ENCODE measurements at places on chromosomes 16 and 17.
A peak's percentile ranks its signal among the peaks of the same experiment; 100 is the strongest.

GRCh38 chr17:144936-145670, 7.7 kb downstream of the SCGB1C2 start:
- no peak for DNase-seq

- DNase-seq, result no peak
Measured at GRCh38 chr16:70429888-70430666, 8.8 kb downstream of the ST3GAL2 start.

DNA sequence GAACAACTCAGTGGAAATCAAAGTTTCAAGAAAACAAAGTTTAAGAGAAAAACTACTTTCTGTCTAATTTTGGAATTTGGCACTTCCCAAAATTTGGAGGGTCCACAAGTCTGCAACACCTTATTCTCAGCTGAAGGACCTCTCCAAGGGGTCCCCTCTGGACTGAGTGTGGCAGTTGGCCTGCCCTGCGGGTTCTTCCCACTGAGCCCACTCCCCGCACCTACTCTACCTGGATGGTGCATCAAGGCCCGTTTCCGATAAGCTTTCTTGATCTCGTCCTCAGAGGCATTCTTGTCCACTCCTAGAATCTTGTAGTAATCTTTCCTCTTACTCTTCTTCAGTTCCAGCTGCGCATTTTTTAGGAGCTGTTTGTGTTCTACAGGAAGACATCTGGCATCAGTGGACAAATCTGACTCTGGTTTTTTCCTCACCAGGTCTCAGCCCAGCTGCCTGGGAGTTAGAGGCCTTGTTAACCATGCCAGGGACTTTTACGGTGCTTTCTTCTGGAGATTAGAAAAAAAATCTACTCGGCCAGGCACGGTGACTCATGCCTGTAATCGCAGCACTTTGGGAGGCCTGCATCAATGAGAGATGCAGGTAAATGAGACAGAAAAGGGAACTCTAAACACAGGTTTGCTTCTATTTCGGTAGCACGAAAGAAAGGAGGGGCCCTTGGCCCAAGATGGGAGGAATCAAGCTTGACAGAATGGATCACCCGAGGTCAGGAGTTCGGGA, 15.6 kb downstream of the CNP start:
- DNase-seq, result no peak

DNA sequence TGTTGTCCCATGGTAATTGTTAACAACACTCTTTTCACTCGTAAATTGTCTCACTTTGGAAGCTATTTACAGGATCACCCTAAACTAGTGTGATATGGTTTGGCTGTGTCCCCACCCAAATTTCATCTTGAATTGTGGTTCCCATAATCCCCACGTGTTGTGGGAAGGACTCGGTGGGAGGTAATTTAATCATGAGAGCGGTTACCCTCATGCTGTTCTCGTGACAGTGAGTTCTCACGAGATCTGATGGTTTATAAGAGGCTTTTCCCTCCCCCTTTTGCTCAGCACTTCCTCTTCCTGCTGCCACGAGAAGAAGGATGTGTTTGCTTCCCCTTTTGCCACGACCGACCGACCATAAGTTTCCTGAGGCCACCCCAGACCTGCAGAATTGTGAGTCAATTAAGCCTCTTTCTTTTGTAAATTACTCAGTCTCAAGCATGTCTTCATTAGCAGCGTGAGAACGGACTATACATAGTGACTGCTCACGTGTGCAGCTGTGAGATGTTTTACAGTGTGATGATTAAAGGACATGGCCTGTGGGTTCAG, 34.4 kb downstream of the DNAH3 start:
- peak; percentile 16 for DNase-seq

- peak; percentile 4 for DNase-seq
Measured at GRCh38 chr16:69830534-69831211, 68.5 kb downstream of the WWP2 start.

DNA sequence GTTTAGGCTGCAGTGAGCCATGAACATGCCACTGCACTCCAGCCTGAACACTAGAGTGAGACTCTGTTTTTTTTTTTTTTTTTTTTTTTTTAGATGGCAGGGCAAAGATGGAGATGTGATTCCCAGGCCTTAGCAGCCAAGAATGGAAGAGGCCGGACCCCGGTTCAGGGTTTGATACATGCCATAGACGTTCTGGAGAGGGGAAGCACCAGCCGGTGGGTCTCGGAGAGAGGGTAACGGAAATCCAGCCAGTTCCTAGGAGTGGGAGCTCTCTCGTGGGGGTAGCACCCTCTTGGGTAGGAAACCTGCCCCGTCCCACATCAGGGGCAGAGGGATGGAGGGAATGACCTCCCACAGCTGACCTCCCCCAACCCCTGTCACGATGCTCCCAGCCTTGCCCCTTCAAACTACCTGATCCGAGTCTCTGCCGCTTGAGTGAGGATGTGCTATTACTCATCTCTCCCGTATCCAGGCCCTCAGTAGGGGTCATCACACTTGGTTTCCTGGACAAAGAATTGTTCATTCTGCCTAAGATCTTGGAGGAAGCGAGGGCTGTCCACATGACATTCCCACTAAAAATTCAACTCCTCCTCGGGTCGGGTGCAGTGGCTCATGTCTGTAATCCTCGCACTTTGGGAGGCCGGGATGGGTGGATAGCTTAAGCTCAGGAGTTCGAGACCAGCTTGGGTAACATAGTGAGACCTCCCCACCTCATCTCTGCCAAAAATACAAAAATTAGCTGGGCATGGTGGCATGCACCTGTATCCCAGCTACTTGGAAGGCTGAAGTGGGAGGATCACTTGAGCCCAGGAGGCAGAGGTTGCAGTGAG, 47.3 kb downstream of the MIS12 start:
- no peak for DNase-seq

DNA sequence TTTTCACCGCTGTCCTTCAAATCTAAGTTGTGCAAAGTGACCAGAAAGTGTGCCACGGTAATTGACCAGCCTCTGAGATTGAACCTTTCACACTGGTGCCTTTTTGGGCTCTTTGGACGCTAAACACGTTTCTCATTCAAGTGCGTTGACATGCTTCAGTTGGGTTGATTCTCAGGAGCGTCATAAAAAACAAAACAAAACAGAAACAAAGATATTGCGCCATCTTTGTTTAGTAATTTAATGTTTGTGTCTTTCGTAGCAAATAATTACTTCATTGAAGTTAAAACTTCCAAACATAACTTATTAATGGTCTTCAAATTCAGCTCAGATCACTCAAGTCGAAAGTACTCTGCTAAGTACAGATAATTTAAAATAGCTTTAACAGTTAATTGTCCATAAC, 80.2 kb downstream of the OR1D5 start:
- no peak for DNase-seq

DNA sequence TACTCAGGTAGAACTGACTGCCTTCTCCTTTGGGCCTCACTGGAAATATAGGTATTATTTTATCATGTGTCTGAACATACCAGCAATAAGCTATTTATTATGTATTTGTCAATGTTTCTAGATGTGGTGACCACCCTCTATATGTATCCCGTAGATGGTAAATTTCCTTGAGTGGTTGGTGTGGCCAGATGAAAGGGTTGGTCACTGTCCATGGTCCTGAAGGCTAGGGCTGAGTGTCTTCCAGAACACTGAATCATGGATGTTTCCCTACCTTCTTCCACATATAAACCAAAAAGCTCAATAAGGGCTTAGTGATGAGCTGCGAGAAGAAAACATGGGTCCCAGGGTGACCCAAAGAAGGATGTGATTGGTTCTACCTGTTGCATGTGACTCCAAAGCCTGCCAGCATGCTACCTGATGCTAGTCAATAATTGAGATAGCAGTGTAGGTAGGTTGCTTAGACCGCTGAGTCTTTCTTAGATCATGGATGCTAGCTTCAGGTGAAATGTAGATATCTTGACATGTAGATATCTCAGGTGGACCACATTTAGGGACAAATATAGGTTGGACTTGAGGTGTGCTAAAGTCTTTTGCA, 150.3 kb downstream of the ASIC2 start:
- no peak for DNase-seq

DNA sequence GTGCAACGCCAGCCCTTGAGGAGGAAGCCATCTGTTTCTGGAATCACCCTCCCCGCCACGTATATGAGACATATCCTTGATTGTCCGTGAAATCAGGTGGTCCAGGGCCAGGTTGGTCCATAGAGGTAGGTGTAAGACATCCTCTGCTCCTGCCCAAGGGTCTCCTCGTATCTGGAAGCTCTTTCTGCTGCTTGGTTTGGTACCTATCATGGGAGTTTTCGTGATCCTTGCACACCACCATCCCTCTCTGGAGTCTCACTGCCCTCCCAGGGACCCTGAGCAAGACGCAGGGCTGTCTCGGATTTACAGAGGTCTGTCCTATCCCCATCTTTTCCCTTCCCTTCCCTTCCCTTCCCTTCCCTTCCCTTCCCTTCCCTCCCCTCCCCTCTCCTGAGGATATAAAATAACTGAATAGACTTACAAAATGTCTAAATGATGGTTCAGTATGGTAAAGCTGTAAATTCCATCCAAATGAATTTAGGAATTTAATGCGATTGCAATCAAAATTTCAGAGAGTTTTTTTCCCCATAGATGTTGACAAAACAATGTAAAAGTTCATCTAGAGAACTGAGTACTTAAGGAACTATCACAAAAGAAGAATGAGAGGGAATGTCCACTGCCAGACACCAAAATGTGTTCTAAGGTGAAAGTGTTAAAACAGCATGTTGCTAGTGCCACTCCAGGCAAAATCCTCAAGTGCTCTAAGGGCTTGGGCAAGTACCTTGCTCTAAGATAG, 2.0 kb upstream of the CCDC42 start:
- peak; percentile 50 for DNase-seq

- peak; percentile 88 for DNase-seq
Measured at GRCh38 chr17:48144976-48145798, 37.6 kb downstream of the SNX11 start.

- DNase-seq, result no peak
Measured at GRCh38 chr17:67912088-67912487, 84.2 kb downstream of the C17orf58 start.

- DNase-seq, result no peak
Measured at GRCh38 chr16:87757841-87758426, 7.9 kb downstream of the KLHDC4 start.

GRCh38 chr16:56915336-56916119, 16.4 kb upstream of the HERPUD1 start:
- DNase-seq, result no peak

- DNase-seq, result no peak
Measured at GRCh38 chr17:50212121-50212843, 10.9 kb upstream of the COL1A1 start.

- peak; percentile 81 for DNase-seq
Measured at GRCh38 chr17:5813357-5813756, 229.0 kb upstream of the NLRP1 start.

- no peak for DNase-seq
Measured at GRCh38 chr16:15464401-15465186, 30.2 kb downstream of the BMERB1 start.

GRCh38 chr17:42188749-42189650, 3.7 kb upstream of the HCRT start:
- no peak for DNase-seq

DNA sequence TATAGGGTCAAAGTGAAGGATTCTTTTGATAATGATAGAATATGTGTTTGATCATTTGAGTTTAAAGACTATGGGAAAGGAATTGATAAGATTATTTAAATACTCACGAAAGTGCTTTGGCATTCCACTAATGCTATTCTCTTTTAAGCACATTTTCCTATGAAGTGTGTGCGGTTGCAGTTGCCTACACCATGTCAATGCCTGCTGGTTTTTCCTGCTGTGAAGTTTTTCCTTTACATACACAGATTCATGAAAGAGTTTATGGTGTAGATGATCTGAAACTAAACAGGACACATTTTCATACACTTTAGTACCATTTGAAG, 78.7 kb downstream of the VMP1 start:
- no peak for DNase-seq

DNA sequence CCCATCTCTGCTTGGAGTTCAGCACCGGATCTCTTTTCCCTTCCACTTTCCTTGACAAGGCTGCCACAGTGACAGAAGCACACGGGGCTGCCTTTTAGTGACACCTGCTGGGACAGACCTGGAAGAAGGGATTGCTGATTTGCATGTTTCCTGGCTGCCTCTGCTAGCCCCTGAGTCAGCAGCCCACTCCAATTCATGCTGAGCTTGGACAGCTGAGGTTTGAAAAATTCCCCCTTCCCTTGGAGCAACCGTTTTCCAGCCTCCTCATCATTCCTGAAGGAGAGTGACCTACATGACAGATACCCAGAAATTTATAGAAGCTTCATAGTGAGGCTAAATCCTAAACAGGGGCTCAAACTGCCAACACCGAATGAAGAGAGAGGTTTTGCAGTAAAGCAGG, 18.8 kb upstream of the RBL2 start:
- no peak for DNase-seq

DNA sequence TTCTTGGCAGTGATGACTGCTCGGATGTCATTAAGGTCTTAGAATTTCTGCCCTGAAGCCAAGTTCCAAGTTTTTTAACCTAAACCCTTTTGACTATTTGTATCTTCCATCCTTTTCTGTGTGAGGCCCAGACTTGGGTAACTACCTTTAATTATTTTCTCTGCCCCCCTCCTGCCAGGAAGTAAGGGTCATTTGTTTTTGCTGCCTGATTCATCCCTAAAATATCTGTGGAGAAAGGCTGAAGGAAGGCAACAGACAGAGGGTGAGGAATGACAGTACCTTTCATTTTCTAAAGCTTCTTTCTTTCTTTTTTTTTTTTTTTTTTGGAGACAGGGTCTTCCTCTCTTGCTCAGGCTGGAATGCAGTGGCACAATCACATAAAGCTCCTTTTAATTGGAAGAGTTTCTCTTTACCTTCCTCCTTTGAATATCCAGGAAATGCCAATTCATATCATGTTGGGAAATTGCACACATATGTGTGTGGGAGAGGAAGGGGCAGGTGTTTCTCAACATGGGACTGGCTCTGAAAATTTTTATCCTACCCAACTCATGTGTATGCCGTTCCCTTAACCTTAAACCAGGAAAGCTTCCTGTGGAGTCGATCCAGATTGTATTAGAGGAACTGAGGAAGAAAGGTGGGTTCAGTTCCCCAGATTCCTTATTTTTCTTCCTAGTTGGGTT, 957 bp downstream of the VPS25 start:
- DNase-seq, result no peak

DNA sequence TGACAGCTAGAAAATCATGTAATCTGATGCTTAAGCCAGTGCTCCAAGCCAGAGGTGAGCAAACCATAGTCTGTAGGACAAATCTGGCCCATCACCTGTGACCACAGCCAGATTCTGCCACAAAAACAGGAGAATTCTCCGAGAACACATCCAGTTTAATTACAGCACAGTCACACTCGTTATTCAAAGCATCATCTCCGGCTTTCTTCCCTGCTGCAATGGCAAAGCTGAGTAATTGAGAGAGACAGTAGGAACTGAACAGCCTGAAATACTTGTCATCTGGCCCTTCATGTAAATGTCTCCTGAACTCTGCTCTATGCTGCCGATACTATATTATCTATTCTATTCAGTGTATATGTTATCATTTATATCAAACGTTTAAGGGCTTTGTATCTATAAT, 121.4 kb upstream of the FOXF1 start:
- DNase-seq, result no peak
